ENCODE measurements at places on chromosomes 16 and 17. TPM values are rescaled to one million over a fixed set of nuclear protein-coding genes. Genes with fewer than 3 reads are reported as not detected.

Gene SP6
- 1.8 TPM for total RNA-seq

Gene SLC16A11
- not detected for total RNA-seq

Gene DNAI2
- total RNA-seq = not detected

Gene MYOCD
- total RNA-seq = 2.2 TPM

Gene TBC1D3G
- not detected for total RNA-seq

Gene CLCN7
- 57.3 TPM for total RNA-seq

Gene RAB34
- 649 TPM for total RNA-seq

All from epithelial cell of proximal tubule (primary cell).